ENCODE measurements at places on chromosomes 3 and 15.

- DNase-seq = no peak
These were observed 296.7 kb upstream of the LYSMD4 start for GRCh38 chr15:100029868-100030479.

DNA sequence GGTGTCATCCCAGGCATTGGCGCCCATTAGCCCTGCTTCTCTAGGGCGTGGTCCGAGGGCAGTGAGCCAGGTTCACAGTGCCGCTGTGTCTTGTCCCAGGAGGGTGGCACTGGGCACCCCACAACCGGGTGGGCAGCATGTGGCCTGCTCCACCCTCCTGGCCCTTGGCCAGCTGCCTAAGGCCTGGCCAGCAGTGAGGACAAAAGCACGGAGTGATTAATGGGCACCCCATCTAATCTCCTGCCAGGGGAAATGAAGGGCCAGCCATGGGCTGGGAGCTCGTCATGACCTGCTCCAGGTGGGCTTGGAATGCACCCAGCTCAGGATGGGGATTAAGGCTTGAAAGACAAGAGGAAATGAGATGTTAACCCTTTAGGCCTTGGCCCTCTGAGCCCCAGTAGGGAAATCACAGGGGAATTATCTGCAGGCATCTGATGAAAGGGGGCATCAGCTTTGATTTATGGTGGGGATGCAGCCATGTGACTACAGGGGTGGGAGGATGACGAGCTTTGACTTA lies 5.2 kb downstream of the THSD4 start:
- DNase-seq = no peak

DNA sequence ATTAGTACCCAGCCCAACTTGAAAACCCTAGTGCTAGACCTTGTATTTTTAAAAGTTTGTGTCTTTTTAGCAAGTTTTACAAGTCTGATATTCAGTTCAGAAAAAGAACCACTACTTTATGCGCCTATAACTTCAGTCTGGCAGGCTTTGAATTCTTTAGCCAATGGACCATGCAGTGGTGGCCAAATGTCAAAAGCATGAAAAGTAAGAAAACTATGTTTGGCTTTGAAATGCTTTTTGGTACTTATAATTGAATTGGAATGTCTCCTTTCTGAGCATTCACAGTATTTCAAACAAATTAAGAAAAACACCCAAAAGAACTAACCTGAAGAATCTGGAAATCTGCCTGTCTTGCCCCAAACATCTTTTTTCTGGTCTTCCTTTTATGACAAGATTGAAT lies 12.8 kb downstream of the WDR48 start:
- no peak for DNase-seq

GRCh38 chr3:123883701-123884202 lies 380 bp downstream of the MYLK start:
- no peak for DNase-seq

DNA sequence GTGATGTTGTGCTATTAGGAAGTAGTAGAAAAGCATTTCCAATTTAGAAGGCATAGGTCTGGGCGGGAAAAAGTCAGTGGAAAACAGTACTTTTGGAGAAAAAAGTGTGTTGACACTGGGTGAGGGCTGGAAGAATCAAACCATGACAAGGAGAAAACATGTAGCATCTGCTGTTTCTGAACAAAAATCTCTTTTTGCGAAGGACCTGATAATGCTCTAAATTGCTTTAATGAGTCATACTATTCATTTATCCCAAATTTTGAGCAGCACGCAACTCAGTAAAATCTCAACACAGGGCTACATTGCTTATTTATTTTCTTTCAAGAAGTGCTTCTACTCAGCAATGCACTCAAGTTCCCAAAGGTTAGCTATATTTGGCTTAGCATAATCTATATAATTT lies 292.7 kb downstream of the DIPK2A start:
- DNase-seq = no peak

Measured in hematopoietic multipotent progenitor cell treated with erythropoietin and hydrocortisone succinate and interleukin-3 and kit ligand, for 6 days (in vitro differentiated cells).